WTC11 (cell line): ENCODE measurements at places on chromosomes 1 and 21.

GRCh38 chr1:205663286-205663936 lies 16.9 kb downstream of the SLC45A3 start:
- DNase-seq: no peak

DNA sequence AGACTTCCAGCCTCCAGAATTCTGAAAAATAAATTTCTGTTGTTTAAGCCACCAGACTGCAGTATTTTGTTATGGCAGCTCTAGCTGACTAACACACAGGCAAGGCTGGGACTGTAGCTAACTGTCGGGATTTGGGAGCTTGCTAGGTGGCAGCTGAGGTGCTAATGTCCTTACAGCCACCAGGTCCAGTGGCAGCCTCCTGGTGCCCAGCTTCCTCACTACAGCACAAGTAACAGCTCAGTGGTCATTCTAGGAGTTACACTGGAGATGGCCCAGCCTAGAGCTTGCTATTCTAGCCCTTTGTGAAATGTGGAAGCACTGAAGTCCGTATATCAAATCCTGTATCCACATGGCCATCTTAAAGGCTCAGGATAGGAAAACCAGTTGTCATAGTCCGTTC lies 4.3 kb upstream of the C1orf115 start:
- no peak for DNase-seq

DNA sequence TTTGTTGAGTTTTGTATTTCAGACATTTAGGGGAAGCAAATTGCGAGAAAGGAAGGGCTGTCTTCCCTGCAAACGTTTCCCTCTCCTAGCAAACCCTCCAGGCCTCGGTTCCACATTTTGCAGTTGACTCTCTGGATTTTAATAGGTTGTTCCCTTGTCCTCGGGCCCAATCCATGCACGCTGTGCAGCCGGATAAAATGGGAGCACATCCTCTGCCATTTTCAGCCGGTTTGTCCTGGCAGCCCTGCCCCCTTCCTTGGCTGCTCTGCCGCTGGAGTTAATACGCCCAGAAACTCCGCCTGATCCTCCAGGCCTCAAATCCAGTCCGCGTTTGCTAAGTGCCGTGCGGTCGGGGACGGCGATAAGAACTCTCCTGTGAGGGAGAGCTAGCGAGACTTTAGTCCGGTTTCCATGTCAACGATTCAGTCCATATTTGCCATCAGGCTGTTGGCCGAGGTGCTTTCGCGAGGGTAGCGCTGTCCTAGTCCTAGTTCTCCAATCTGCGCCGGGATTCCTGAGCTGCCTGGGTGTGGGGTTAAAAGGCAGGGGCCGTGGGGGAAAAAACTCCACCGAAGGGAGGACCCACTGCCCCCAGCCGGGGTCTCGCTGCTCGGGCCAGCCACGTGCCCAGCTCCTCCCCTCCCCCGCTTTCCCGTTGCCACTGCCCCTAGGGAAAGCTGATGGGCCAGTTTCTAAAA lies 2.9 kb upstream of the ARID1A start:
- DNase-seq: peak; percentile 93

DNA sequence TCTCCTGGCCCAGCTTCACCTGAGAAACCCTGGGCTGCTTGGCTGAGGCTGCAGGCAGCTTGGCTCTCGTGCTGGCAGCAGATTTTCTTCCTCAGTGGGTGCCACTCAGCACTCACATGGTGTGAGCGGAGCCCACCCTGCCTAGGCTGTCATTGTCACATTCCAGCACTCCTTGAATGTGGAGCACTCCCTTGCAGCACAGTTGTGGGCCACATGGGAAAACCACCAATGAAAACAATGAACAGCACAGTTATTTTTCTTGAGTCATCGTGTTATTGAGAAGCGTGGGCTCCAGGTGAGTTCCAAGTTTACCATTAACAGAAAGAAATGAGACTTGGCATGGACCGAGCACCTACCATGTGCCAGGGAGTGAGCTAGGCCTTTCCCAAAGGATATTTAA lies 27.2 kb upstream of the TRIM67 start:
- DNase-seq: no peak

GRCh38 chr1:53783056-53783455 lies 44.1 kb upstream of the GLIS1 start:
- DNase-seq: no peak

- no peak for DNase-seq
These were observed 12.7 kb upstream of the TAS1R2 start for GRCh38 chr1:18872071-18872611.

- DNase-seq: no peak
These were observed 144.6 kb downstream of the NFIA start for GRCh38 chr1:61226791-61227567.

DNA sequence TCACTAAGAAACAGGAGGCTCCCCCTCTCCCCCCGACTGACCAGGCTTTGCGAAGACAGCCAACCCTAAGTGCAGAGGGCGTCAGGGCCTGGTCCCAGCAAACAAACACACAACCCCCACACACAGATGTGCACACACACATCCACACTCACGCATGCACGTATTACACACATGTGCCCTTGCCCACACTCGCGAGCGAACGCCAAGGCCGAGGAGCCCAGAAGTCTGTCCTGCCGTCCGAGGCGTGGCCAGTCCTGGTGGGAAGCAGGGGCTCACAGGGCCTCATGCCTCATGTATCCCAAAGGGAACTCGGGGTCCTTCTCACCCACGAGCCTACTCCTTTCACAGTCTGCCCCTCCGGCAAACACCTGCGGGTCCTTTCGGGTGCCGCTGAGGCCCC lies 2.0 kb downstream of the SDF4 start:
- no peak for DNase-seq

DNA sequence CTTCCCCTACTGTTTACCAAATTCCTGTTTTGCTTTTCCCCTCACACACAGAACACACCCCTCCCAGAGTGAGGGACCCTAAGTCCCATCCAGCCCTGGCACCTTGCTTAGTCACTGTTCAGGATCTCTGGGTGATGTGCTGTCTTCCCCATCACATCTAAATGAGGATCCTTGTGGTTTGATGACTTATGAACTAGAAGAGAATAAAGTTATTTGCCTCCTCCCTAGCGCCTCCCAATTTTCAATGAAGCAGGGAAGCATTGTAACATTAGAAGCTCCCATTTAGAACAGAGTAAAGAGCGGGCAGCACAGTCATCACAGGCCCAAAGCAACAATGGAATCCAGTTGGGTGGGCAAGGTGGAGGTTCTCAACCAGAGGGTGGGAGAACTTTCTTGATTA lies 27.0 kb downstream of the DISC1 start:
- no peak for DNase-seq

DNA sequence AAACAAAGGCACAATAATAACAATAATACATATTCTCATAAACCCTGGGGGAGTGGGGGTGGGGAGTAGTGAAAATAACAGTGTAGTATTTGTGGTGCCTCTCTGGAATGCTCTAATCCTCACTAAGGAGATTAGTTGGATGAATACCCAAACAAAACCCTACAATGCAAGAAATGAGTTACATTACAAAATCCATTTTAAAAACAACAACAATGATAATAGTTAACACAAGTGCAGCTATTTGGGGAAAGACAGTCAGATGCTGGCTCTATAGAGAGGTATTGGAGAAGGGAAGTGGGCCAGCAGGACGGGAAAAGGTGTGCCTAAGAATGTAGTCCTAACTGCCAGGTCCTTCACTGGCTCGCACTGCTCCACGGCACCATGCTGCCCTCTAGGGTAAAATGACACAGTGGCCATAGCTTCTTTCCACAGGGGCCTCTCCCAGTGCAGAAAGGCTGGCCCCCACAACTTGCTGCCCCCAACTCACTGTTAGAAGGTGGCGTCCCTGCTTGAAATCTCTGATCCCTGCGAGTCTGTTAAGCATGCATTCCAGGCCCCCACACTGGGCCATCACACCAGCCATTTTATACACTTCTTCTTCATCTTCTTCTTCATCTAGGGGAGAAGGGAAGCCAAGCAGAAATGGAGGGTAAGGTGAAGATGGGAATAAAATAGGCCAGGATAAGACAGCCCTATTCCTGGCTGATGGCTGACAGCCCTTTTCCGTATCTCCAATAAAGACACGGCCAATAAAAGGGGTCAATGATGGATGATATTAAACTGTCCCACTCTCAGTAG lies 113.8 kb downstream of the UBR4 start:
- no peak for DNase-seq

- no peak for DNase-seq
These were observed 7.5 kb upstream of the GOLT1A start for GRCh38 chr1:204221271-204221670.

- DNase-seq: no peak
These were observed 107.3 kb downstream of the DUSP10 start for GRCh38 chr1:221634606-221635005.

- no peak for DNase-seq
These were observed 60.7 kb upstream of the GCLM start for GRCh38 chr1:93969887-93970286.

- no peak for DNase-seq
These were observed 445.8 kb upstream of the VAMP3 start for GRCh38 chr1:7325254-7325653.

DNA sequence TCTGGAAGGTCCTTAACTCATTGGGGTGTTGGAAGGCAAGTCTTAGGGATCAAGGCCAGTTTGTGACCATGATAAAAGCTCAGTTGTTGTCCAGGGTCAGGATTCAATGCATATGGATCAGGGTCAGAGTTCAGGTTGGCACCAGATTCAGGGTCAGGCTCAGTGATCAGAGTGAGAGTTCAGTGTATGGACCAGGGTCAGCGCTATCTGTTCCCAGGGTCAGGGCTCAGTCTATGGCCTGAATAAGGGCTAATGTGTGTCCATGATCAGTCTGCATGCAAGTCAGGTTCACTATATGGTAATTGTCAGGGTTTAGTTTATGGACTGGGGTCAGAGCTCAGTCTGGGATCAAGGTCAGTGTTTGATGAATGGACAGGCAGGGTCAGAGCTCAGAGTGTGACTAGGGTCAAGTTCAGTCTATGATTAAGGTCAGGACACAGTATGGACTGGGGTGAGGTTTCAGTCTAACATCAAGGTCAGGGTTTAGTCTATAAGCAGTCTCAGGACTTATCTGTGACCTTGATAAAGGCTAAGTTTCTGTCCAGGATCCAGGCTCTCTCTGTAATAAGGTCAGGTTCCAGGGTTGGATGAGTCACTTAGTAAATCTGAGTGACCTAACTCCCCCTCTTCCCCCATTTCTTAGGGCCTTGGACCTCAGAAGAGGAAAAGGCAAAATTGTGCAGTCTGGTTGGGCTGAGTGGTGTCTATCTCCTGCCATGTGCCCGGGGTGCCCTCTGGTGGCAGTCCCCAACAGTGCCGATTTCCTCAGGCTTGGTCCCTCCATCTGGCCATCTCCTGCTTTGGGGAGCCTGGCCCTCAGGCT lies 23.8 kb downstream of the KNCN start:
- peak; percentile 91 for DNase-seq

DNA sequence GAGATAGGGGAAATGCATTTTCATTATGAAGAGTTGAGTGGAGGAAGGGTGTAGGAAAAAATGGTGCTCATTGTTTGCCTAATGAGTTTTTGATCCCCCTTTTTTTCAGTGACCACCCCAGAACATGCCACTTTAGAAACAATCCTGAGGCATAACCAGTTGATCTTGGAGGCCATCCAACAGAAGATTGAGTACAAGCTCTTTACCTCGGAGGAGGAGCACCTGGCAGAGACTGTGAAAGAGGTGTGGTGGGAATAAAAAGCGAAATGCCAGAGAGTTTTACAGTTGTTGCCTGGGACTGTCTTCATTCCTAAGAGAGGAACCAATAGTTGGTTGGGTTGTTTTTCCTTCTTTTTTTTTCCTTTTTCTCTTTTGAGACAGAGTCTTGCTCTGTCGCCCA lies 54.3 kb upstream of the EPHA8 start:
- no peak for DNase-seq

DNA sequence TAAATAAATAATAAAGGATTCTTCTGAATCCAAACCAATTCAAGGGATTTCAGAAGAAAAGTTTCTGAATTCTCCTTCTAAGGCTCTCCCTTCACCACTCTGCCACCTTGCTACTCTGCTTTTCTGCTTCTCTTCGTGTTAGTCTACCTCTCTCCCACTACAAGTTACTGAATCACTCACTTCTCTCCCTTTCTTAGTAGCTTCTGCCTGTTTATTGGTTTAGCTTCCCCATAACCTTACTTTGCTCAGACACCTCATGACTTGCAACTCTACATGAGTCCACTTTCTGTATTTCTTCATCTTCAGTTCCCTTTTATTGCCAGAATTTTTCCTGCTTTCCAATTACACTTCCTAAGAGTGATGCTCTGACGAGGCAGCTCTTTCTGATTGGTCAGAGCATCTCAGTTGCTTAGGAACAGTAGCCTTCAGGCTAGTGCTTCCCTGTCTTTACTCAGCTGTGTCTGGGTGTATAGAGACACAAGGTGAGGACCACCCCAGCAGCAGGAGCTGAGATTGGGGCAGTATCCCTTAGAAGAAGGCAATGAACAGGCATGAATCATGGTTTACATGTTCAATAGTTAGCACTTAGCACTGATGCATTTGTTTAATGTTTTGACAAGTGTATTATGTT lies 144.6 kb downstream of the SLC30A10 start:
- no peak for DNase-seq

- DNase-seq: peak; percentile 92
These were observed 756 bp downstream of the PHGDH start for GRCh38 chr1:119712342-119713038.

DNA sequence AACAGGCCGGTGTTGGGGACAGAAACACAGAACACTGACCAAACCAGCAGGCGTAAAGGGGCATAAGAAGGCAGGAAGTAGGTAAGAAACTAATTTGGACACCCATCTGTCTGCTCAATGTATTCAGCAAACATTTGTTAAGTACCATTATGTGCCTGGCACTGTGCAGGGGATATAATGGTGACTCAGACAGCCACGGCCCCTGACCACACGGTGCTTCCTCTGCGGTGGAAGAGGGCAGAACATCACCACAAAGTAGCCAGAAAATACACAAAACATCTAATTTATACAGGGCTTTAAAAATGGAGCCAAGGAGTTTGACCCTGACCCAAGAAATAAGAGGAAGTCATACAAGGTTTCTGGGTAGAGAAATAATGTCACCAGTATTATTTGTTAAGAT lies 12.9 kb downstream of the DNAJC11 start:
- DNase-seq: no peak

- no peak for DNase-seq
These were observed 593.1 kb upstream of the PLXNA2 start for GRCh38 chr1:208837242-208837641.

GRCh38 chr1:36307601-36308330 lies 1.6 kb downstream of the SH3D21 start:
- DNase-seq: no peak

DNA sequence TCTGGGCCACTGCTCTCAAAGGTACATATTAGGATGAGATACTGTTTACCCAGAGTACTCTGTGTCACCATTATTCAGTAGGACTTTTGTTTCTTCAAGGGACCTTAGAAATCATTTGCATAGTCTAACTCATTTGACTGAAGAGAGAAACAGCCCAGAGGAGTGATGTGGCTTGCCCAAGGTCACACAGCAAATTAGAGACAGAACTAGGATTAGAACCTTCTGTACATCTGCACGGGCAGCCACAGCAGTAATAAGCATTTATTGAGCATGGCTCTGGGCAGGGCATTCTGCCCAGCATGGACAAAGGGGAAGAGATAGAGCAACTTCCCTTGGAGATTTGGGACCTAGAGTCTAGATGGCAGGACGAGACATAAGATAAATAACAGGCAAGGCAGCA lies 5.7 kb upstream of the NHLH1 start:
- no peak for DNase-seq

GRCh38 chr1:100721526-100722207 lies 2.1 kb downstream of the VCAM1 start:
- DNase-seq: no peak

- no peak for DNase-seq
These were observed 471.7 kb upstream of the VAMP3 start for GRCh38 chr1:7299329-7299799.
